ENCODE measurements at places on chromosomes 6 and 20.

DNA sequence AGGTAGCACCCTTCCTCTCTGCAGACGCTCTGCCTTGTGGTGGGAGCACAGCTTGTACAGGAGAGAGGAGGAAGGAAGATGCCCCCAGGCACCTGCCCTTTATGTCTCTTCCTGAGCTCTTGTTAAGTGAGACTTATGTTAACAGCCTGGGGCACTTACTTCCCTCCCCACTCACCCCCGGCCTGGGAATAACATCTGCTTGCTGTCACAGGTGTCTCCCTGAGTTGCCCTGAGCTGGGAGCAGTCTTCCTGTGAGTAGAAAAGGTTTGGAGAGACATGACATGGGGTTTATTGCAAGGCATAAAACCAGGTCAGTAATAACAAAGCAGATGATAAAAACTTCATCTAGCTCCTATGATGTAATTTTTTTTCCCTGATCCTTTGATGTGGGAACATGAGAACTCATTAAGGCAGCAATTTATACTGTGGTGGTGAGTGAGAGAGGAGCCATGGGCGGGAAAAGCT lies 1.9 kb downstream of the SSTR4 start:
- DNase-seq = no peak

- no peak for DNase-seq
Measured at GRCh38 chr6:10033223-10033829, 381.5 kb downstream of the TFAP2A start.

DNA sequence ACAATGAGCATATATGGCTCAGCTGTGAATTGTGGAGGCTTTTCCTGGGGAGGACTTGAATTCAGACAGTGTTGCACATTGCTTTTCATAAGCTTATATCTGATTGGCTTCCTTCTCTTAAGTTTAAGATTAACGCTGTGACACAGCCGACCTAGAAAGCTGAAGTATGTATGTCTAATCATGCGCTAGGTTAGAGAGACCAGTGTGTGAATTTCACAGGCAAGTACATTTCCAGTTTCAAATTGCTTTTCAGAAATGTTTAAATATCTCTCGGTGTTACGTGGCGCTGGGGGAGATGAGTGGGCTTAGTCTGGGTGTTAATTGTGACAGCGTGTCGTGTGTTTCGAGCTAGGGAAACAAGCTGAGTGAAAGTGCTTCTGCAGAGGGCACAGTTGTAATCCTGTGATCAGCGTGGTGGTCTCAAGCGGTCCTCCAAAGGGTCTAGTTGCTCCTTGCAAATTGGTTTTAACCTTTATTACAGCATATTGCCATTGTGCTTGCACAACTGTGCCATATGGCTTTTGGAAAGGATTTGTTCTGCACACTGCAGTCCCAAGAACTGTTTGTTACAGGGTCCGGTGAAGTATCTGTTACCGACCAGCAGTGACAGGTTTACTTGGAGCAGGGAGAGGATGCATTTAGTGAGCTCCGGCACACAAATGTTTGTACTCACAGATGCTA lies 166.6 kb downstream of the SASH1 start:
- no peak for DNase-seq

DNA sequence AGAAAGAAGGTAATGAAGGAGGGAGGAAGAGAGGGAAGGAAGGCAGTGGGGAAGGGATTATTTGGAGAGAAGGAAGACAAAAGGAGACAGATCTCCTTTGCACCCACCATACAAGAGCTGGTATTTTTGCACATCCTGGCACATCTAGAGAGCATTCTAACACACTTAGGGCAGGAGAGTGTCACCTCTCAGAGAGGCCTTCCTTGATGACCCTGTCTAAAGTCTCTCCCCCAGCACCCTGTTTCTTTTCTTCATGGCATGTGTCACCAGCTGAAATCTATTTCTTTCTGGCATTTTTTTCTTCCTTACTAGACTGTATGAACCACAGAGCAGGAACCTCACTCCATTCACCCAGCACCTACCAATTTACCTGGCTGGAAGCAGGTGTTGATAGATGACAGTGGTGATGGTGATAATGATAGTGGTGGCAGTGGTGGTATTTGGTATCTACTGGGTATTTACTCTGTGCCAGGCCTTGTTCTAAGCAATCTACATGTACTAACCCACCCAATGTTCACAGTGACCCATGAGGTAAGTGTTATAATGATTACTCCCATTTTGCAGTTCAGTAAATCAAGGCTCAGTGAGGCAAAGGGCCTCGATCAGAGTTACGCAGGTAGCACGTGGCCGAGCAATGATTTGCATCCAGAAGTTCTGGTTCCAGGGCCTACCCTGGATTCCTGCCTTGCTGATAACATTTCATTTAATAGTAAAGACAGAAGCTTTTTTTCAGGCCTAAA lies 131.8 kb downstream of the NFATC2 start:
- no peak for DNase-seq

GRCh38 chr6:117601811-117602150 lies 530 bp downstream of the GOPC start:
- DNase-seq = no peak

All from activated T-cell treated with anti-CD3 and anti-CD28 coated beads, Interleukin-2, amount 50 U/mL, for 48 hours (primary cell).